Stomach (tissue), 19 donors: ENCODE measurements at places on chromosomes 2 and 18.

DNA sequence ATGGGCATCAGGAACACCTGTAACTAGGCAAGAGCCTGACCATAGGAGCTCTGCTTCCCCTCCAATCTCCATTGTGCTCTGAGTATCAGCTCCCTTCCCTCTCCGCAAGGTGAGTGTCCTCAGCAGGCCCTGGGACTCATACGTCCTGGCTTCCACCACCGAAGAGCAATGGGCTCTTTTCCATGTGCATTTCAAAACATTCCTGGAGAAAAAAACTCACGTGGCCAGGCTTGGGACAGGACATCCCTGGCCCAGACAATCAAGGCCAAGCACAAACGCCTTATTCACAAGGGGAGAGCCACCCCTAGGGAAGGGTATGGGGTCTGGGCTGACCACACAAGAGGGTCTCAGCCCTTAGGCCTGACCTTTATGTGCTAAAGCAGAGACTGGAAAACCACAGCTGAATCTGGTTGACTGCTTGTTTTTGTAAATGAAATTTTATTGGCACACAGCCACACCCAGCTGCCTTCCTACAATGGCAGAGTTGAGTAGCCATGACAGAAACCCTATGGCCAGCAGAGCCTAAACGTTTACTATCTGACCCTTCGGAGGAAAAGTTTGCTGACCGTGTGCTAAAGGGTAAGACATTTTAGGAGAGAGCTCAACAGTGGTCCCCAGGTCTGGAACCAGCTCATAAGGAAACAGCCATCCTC lies 175.7 kb upstream of the ARL4C start:
- no peak for DNase-seq

- DNase-seq, result no peak
These were observed 134.3 kb upstream of the CTDP1 start for GRCh38 chr18:79545255-79545654.

DNA sequence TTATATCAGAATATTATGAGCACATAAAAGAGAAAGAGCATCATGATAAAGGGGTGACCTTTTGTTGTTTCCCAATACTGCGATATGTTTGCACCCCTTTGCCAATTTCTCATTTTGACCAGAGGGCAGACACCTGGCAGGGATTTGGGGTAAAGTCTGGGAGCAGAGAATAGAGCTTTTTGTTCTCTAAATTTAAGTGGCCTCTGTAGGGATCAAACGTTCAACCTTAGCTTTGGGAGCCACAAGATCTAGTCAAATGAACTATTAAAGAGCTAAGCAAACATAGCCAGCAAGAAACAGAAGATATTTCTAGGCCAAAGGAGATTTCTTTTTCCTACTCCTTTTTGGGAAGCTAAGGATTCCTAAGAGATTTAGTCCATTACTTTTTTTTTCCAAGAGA lies 1.1 kb upstream of the MSTN start:
- DNase-seq, result no peak

- DNase-seq, result no peak
These were observed 39.7 kb downstream of the L3MBTL4 start for GRCh38 chr18:6374935-6375529.
